ENCODE measurements at places on chromosomes 3 and 15.

GRCh38 chr3:47491186-47491585, 15.4 kb upstream of the SCAP start:
- DNase-seq, result no peak

DNA sequence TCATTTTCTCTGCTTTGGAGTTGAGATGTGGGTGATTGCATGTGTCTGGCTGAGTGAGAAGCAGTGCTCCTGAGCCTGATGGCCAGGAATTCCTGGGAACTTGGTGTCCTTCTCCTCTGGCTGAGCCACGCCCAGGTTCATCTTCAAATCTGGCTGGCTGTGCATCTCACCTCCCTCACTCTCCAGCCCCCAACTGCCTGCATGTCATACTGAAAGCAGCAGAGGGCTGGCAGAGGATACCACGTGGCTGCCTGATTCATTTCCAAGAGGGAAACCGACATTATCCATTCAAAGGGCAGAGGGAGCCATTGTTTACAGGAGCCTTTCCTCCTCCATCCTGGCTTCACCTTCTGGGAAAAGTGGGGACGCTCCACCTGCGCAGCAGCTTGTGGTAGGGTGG, 57.4 kb downstream of the ABHD5 start:
- no peak for DNase-seq

DNA sequence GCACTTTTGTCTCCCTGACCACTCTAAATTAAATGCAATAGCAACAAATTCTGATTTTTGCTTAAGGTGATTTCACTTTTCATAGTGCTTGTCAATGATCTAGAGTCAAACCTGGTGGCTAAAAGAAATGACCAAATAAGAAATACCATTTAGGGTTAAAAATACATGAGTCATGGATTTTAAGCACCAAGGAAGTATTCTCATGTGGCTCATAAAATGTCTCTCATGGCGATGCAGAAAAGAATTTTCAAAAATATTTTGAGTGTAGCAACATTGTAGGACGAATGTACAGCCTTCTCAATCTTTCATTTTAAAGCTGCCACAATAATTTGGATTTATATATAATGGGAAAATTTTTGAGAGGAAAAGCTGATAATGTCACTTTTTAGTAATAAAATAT, 193.6 kb downstream of the EPHA3 start:
- no peak for DNase-seq

DNA sequence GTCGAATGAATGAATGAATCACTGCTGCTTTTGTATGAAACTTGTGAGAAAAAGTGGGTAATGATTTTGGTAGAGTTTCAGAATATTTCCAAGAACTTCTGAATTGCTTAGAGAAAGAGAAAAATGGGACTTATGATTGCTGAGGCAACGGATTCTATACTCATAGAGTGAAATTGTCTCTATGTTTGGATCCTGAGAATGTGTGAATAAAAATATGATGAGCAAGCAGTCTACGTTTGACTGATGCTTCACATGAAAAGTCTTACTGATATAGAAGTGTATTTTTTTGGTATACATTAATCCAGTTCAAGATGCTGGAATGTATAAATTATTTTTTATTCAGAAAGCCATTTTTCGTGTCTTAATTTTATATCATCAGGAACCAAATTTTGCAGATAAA, 441.1 kb downstream of the NLGN1 start:
- DNase-seq, result no peak

- no peak for DNase-seq
Observed at GRCh38 chr3:120864541-120864940, 43.5 kb upstream of the STXBP5L start.
